Activated CD4-positive, alpha-beta T cell treated with anti-CD3 and anti-CD28 coated beads for 48 hours (primary cell): ENCODE measurements at places on chromosomes 6 and 20.

DNA sequence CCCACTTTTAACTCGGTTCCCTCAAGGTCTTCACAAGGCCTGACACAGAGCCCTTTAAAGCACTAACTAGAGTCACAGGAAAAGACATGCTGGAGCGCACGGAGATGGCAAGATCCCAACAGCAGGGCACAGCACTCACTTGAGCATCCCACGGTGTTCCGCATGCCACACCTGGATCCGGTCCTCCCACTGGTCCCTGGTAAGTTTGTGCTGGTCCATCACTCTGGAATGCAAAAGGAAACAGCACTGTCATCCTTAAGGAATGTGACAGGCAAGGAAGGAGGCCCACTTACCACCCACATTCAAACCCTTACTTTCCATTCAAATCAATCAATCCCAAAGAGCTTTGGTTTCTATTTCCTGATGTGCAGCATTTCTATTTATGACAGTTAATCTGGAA is 34.7 kb downstream of the EZR start:
- no peak for DNase-seq

DNA sequence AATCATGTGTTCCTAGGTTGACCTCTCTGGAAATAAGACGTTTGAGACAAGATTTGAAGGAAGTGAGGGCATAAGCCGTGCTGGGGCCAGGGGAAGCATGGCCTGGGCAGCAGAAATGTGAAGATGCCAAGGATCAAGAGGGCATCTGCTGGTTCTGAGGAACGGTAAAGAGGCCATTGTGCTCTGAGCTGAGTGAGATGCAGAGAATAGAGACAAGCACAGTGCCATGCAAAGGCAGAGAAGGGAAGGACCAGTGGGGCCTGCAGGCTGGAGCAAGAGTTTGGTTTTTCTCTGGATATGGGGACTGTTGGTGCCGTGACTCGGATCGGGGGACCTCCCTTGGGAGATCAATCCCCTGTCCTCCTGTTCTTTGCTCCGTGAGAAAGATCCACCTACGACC is 50.8 kb downstream of the SMPDL3A start:
- DNase-seq = no peak

DNA sequence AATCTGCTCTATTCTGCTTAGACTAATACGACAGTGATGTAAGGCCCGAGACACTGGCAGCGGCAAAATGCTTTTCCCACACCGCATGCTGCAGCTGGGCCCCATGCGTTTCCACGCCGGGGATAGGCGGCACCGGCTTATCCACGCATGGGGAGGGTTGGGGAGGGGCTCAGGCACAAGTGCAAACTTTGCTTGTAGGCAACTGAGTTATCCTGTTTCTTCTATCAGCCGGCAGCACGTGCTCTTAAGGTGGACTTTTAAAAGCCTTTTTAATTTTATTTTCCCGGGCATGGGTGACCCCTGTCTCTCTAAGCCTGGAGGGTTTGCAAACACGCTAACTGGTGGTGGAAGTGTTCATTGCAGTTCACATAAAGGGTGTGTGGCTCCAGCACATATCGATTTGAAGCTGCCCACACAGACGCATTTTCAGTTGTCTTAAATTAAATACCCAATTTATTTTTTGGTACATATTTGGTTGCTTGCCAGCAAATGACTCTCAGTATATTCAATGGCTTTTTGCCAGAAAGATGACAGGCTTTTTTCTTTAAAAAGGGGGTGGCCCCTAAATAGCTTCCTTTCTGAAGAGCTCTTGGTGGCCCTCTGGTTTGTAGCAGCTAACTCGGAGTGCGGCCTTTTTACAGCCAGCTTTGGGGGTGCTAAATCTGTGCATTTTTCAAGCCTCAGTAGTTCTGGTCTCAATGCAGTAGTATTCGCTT is 561.8 kb upstream of the AGPAT4 start:
- DNase-seq = no peak

GRCh38 chr6:170082531-170083187 is 208.2 kb downstream of the DLL1 start:
- DNase-seq = peak; percentile 7

GRCh38 chr20:1823450-1823844 is 71.8 kb upstream of the SIRPA start:
- DNase-seq = no peak

DNA sequence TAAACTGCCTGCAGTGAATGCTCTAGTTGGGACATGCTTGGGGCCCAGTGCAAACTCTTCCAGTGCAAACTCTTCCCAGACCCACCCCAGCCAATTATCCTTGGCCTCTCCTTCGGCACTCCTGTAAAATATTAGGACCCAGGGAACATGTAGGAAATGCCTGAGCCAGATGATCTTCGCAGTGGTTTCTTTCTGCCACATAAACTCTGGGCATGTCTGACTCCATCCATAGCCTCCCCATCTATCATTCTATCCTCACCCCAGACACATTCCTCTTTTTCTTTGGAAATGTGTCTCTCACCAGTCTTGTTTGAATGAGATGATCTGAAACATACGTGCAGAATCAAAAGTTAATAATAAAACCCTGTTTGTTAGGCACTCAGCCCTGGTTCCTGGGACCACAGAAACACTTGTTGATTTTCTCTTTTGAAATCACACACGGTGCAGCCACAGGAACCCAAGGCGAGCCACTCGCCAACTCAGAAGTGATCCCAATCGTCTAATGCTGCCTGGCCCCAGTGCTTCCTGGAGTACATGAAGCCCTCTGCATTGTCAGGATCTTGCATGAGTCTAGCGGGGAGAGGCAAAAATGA is 108.9 kb upstream of the CST7 start:
- no peak for DNase-seq

DNA sequence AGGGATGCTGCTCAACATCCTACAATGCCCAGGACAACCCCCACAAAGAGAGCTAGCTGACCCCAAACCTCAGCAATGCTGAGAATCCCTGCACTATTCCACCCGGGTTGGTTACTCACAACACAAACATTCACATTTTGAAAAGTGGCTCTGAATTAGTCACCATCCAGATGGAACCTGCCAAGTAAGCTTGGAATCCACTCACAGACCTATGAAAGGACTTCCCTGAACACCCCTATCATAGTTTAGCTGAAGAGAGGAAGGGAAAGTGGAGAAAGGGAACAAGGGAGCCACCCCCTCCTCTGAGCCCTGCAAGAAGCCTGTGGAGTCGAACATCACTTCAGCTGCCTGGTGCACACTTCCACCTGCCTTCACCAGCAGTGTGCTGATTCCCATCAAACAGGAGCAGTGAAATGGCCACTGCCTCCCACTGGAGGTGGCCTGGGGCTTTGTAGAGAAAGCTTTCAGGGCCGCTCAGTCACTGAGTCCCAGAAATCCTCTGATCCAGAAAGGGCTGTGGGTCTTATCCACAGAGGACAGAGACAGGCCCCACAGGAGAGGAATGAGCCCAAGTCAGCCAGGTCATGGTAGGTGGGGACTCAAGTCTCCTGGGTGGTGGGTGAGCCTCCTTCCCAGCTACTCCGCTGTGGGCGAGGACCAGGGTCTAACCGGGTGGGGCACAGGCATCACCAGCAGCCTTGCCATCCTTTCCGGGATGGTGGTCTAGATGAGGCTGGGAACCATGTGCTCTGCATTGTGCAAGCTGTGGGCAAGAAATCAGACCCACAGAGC is 203.7 kb downstream of the SYNDIG1 start:
- DNase-seq = no peak

DNA sequence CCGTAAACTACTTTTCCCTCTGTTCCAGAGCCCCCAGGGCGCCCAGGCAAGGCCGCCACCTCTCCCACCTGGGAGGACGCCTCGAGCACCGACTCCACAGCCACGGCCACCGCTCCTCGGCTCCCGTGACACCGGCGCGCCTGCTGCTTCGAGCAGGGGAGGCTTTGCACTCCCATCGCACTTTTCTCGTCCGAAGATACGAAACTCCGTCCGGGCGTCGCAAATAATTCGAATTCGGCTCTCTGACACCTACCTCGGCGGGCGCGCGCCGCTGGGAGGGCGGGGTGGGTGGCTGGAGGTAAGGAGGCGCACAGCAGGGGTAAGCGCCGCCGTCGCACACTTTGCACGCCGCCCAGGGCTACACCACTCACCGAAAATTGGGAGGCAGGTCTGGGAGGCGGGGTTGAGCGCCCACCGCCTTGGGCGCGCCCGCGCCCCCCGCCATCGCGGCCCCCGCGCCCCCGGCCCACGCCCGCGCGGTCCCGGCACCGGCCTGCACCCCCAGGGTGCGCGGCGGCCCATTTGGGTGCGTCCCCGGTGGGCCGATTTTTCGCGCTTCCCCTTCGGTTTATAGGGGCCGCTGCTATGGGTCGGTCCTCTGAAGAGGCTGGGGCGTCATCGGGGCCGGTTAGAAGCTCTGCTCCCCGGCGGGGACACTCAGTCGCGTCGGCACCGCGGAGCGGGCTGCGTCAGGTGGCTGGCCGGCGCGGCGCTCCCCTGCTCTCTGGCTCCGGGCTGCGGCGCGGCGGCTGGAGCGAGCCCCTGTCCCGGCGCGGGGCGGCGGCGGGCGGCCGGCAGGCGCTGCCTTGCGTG is 36.2 kb downstream of the GNAS start:
- peak; percentile 86 for DNase-seq

GRCh38 chr6:135871878-135872277 is 20.4 kb downstream of the PDE7B start:
- no peak for DNase-seq

DNA sequence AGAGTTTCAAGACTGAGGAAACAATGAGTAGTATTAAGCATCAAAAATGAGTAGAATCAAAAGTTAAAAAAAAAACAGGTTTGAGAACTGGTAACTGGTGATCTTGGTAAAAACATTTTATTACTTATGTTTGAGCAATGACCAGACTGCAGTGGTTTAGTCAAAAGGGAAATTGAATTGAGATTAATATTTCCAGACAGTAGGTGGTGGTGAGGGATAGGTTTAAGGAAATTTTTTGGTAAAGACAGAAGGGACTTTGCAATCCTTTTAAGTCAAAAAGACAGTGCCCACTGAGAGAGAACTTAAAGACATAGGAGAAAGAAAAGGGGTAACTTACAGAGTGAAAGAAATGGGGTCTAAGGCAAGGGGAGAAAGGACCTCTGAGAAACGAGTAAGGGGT is 156.9 kb downstream of the ASCC3 start:
- DNase-seq = no peak

- no peak for DNase-seq
Measured at GRCh38 chr6:79070206-79070825, 7.7 kb downstream of the PHIP start.

- no peak for DNase-seq
Measured at GRCh38 chr20:11907621-11908020, 10.1 kb upstream of the BTBD3 start.

DNA sequence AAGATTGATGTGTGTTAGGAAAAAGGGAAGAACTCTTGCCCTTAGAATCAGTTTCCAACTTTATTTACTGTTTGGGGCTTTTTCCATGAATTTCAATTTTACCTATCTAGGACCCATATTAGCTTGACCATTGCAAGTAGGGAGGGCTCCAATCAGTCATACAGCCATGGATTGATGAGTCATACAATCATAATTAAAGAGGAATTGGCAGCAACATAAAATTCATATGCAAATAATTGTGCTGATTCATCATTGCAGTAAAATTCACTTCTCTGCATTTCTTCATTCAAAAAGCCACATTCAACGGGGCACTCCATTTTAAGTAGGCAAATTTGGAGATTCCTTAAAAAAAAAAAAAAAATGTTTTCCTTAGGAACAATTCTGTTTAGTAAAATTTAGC is 1016.4 kb downstream of the KIF16B start:
- DNase-seq = no peak

DNA sequence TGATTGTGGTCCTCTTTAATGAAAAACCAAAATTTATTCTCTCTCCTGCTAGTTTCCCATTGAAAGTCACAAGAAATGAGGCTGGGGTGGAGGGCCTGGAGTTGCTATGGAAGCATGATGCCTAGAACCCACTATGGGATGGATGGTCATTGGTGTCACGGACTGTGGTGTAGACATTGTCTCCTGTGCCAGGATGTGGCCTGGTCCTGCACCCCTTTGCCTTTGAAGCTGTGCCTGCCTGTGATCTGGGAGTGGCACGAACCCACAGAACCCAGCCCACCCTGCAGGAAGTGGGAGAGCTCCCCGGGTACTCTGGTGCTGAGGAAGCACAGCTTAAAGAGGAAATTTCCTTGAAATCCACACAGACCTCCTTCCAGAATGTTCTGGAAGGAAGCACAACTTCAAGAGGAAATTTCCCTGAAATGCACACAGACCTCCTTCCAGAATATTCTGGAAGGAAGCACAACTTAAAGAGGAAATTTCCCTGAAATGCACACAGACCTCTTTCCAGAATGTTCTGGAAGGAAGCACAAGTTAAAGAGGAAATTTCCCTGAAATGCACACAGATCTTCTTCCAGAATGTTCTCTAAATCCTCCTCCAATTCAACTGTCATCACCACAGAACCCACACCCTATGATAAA is 105.6 kb downstream of the CDH26 start:
- DNase-seq = no peak

- DNase-seq = no peak
Measured at GRCh38 chr6:158863646-158864045, 44.5 kb upstream of the EZR start.

GRCh38 chr6:69988458-69989126 is 122.2 kb downstream of the COL19A1 start:
- no peak for DNase-seq

DNA sequence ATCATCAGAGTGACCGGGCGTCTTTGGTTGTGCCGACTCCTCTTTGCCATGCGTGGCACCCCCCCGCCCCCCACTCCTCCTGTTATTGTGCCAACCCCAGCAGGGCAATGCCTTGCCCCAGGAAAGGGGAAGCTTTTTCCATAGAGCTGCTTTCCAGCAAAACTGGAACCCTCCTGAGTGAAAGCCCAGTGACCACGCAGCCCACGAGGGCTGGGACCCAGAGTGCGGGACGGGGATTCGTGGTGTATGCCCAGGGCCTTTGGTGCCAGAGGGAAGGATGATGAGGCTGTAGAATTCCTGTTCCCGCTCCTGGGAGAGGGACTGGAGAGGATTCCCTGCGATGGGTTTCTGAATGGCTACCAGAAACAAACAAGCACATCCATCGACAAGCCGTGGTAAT is 116.8 kb upstream of the BACH2 start:
- DNase-seq = no peak

- no peak for DNase-seq
Measured at GRCh38 chr6:106390088-106390487, 29.6 kb downstream of the CRYBG1 start.

DNA sequence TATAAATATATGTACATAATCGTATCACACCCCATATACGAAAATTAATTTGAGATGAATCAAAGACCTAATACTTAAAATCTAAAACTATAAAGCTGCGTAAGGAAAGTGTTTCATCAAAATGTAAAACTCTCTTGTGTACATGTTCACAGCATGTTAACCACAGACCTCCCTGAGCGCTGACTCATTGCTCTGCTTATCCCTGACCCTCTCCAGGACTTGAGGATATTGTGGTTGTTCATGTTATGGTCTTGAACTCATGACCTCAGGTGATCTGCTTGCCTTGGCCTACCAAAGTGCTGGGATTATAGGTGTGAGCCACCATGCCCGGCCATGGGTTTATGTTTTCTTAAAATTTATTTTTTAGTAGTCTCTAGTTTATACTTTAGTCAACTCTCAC is 14.2 kb downstream of the FAM83B start:
- DNase-seq = no peak

DNA sequence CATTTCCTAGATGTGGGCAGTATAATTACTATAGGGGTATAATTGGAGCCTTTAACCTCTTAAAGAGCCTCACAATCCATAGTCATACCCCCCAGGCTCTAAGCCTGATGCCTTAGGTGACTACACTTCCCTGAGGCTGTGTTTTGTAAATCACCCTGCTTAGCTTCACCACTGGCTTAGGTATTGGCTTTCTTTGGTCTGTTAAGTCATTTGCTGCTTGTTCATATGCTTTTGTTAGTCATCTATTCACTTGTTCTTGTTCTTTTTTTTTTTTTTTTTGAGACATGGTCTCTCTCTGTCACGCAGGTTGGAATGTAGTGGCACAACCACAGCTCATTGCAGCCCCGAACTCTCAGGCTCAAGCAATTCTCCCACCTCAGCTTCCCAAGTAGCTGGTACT is 26.7 kb downstream of the KAT14 start:
- DNase-seq = no peak
